Stimulated activated CD8-positive, alpha-beta memory T cell treated with anti-CD3 and anti-CD28 coated beads, Interleukin-12 subunit alpha, Interleukin-12 subunit beta, amount 100 ng/mL, for 1 hour (primary cell): ENCODE measurements at places on chromosomes 11 and 22.
A peak's percentile ranks its signal among the peaks of the same experiment; 100 is the strongest.

DNA sequence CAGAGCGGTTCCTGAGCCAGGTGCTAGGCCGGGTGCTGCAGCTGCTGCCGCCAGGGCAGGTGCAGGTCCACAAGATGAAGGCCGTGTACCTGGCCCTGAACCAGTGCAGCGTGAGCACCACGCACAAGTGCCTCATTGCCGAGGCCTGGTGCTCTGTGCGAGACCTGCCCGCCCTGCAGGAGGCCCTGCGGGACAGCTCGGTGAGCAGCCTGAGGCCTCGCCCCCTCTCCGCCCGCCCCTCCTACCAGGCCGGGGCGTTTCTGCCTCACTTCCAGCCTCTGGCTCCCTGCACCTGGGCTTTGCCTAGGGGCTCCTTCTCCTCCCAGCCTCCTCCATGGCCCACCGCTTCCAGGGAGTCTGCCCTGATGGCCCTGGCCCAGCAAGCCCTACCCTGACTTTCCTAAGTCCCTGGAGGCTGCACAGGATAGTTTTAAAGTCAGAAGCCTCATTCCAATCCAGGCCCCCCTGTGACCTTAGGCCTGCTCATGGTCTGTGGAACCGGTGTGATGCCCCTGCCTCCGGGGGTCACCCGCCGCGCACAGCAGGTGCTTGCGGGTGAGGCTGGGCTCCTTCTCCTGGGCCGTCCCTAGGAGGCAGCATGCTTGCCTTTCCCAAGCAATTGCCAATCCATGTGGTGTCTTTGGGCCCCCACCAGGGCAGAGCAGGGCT is 5.5 kb downstream of the TCIRG1 start:
- DNase-seq = no peak

GRCh38 chr11:44250421-44250820 is 59.5 kb downstream of the ALX4 start:
- no peak for DNase-seq

DNA sequence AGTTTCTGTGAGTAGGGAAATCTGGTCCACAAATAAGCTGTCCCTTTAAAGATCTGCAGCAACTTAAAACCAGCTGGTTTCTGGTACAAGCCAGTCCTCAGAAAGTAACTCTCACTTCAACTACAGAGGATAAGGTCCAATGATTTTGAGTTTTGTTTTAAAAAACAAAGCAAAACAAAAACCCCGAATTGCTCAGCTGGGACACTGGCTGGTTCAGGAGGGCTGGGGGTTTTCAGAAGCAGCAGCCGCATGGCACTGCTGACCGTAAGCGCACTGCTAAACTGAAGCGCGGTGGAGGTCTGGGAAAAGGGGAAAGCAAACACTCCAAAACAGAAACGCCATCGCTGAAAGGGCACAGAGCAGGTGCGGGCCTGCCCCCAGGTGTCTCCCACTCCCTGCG is 59.7 kb downstream of the MICAL3 start:
- DNase-seq = no peak

DNA sequence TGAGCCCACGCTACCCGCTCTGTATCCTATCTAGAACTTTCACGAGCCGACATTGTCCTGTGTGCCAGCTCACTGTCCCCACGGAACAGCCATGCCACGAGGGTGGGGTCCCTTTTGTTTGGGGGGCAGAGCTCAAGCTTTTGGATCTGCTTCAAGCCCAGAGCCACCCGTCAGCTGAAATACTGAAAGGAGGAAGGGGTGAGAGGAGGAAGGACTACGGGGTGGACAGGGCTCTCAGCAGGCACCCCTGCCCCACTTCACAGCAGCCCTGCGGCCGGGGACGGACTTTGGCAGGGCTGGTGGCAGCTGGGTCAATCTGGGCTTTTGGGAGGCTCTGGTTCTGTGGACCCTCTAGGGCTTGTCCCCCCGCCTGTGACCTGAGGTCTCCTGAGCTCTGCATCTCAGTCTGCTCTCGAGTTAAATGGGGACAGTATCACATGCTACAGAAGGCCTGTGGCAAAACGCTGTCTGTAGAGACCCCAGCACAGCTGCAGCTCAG is 30.0 kb upstream of the MUC5AC start:
- no peak for DNase-seq

GRCh38 chr11:100682247-100682969 is 4.7 kb upstream of the ARHGAP42 start:
- no peak for DNase-seq

DNA sequence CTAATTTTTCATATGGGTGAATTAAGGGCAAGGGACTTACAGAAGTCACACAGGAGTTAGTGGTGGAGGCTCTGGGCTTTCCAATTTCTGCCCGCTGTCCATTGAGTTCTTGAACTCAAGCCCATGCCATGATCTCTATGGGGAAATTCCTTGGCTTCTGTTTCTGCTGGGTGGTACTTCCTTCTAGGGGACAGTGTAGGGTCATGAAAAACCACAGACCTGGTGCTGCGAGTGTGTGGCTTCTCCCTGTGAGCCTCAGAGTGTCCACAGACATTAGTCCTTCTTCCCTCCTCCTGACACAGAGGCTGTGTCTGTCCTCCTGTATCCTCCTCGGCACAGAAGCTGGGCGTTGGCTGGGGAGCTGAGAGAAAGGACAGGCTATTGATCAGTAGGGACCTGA is 6.3 kb upstream of the SEZ6L start:
- no peak for DNase-seq

DNA sequence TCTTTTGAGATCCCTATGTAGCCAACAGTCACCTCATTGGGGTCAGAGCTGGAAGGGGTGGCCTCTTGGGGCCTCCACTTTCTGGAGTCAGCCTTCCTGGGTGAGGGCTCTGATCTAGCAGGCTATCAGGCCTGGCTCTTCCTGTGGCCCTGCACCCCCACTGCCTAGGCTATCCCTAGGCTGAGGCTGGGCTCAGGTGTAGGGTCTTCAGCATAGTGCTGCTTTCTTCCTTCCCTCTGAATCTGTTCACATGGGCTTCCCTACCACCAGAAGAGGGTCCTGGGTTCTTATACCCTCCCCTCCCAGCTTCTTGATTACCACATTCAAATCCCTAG is 456 bp upstream of the SPI1 start:
- DNase-seq = no peak

GRCh38 chr11:122853971-122854446 is 15.7 kb downstream of the CRTAM start:
- DNase-seq = no peak

DNA sequence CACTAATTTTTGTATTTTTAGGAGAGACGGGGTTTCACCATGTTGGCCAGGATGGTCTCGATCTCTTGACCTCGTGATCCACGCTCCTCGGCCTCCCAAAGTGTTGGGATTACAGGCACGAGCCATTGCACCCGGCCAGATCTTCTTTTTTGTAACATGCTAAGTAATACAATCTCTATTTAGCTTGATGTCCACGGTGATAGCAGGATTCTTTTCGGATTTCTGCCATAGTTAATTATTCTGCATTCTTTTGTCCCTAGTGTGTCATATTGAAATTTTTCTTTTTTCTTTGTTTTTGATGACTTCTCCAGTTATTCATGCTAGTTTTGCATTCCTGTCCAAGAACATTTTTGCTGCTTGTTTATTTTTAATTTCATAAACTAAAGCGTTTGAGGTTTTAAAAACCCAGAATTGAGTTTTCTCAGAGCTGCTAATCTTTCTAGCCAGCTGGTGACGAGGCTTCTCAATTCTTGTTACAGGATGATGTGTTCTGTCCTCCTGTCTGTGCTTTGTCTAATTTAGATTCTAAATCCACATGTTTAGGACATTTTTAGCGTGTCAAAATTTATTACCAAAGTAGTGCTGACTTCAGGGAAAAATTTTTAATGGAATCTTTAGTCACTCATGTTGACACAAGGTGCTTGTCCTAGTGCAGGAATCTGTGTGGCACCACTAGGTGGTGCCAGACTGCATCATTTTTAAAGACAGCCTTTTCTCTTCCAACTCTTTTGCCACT is 21.8 kb downstream of the NF2 start:
- peak; percentile 15 for DNase-seq

GRCh38 chr11:71202598-71202944 is 49.8 kb downstream of the SHANK2 start:
- DNase-seq = no peak

DNA sequence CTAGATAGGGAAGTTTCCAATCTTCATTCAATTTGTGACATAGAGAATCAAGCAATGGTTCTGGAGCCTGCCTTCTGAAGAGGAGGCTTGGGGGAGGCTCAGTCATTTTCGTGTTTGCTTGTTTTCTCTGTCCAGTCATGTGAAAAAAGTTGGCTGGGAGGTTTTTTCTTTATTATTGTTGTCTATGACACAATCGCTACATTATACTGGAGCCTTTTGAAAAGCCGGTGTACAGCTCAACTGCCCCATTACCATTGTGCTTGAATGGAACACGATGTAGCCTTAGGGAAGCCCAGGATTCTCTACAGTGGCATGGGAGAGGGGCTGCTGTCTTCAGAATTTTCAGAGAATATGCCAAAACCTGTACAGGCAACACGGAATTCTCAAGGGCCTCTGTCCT is 57.9 kb upstream of the NCAM1 start:
- no peak for DNase-seq

DNA sequence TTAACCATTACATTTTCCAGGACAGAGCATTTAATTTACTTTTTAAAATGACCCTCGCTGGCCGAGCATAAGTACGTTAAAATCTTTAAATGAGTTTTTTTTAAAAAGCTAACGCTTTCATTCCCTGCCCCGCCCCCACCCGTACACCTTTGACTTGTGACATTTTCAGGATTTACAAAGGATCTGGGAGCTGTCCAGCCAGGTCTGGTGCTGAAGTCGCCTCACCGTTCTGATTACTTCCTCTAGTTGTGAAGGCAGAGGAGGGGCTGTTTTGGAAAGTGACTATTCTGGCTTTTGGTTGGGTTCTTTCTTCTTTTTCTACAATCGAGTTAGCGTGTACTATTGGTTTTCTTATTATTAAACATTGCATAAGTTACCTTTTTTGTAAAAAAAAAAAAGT is 2.9 kb downstream of the C11orf87 start:
- DNase-seq = no peak

DNA sequence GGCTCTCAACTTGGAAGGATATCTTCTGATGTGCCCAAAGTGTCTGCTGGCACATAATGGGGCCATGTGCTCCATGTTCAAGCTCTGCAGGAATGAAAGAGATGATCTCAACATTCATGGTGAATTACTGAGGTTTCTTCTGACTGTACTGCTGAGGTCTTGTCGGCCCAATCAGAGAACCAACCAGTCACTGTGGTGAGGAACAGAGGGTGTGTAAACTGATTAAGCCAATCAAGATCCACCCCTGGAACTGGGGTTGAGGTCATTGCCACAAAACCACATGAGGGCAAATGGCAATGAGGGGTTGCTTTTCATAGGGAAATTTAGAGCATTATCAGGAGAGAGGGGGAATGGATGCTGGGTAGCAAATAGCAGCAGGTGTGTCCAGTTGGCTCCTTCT is 152.3 kb upstream of the RAG2 start:
- DNase-seq = no peak

DNA sequence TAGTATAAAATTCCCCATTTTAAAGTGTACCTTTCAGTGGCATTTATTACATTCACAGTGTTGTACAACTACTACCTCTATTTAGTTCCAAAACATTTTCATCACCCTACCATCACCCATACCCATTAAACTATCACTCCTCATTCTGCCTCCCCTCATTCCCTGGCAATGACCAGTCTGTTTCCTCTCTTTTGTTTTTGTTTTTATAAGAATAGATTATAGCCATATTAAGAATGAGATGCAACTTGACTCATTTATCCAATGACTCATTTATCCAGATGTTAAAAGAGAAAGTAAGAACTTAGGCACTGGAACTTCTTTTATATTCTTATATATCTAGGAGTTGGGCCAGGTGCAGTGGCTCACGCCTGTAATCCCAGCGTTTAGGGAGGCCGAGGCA is 156.3 kb downstream of the FAT3 start:
- DNase-seq = no peak
